G401 (cell line): ENCODE measurements at places on chromosomes 7 and 10. TPM values are rescaled to one million over a fixed set of nuclear protein-coding genes. Genes with fewer than 3 reads are reported as not detected.

The NEUROD6 gene
- not detected in 2 replicates for total RNA-seq

The LRRN3 gene
- total RNA-seq, result 4.4 and 5.8 TPM in 2 replicates

DNA sequence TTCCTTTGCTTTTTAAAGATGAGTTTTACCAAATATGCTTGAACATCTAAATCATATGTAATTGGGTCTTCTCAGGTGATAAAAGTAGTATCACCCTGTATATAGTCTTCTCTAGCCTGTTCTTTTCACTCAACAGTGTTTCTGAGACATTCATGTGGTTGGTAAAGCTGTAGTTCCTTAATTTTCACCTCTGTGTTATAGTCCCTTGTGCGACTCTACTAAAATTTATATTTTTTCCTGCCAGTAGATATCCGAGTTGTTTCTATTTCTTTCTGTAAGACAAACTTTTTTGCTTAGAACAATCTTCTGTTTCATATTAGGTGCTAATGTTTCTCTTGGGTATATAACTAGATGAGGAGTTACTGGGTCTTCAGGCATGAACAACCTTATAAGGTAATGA, 35.6 kb downstream of the SYPL1 start:
- no peak for DNase-seq

DNA sequence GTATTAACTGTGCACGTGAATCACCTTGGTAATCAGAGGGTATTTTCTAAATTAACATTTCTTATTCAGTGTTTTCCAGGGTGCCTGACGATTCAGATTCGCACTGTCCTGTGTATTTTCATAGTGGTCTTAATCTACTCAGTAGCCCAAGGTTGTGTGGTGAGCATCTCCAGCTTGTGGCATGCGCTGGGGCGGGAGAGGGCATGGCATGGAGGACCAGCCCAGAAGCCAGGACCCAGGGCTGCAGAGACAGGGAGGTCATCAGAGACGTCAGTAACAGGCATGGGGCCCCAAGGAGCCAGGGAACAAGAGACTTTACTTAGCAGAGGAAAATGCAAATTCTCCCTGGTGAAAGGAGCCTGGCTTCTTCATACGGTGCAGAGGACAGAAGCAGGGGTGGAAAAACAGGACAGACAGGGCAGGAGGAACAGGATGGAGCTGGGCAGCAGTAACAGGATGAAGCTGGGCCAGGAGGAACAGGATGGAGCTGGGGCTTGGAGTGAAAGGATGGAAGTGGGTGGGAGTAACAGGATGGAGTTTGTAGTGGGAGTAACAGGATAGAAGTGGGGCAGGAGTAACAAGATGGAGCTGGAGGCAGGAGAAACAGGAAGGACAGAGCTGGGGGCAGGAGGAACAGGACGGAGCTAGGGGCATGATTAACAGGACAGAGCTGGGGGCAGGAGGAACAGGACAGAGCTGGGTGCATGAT, 110.9 kb downstream of the ADCY1 start:
- DNase-seq, result no peak

GRCh38 chr10:3700531-3701076, 84.4 kb downstream of the KLF6 start:
- no peak for DNase-seq

GRCh38 chr10:32680803-32681557, 235.0 kb downstream of the CCDC7 start:
- no peak for DNase-seq

The SPDYE16 gene
- total RNA-seq, result not detected in 2 replicates

GRCh38 chr10:112750427-112751167, 199.4 kb upstream of the TCF7L2 start:
- no peak for DNase-seq
